ENCODE measurements at places on chromosomes 13 and 19.
A peak's percentile ranks its signal among the peaks of the same experiment; 100 is the strongest.

- DNase-seq, result no peak
Measured at GRCh38 chr13:43493496-43494000, 293.2 kb downstream of the ENOX1 start.

DNA sequence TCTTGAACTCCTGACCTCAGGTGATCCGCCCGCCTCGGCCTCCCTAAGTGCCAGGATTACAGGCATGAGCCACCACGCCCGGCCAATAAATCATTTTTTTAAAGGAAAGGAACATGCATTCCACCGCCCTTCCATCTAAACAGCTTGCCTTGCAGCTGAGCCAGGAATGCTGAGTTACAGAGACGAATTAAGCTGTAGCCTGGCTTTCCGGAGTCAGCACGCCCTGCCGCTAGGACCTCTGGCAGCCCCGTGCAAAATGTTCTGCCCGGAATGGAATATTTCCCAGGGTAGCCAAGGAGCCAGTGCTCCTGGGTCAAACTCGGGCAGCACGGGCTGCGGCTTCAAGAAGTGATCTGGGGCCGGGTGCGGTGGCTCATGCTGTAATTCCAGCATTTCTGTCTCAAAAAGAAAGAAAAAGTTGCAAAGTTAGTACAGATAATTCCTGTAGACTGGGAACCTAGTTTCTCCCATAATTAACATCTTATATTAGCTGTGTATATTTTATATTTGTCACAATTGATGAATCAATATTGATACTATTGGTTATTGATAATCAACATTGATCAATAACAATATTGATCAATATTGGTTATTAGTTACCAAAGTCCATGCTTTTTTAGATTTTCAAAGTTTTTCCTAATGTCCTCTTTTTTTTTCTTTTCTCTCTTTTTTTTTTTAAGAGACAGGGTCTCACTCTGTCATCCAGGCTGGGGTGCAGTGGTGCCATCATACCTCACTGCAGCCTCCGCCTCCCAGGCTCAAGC lies 19.2 kb downstream of the ATCAY start:
- no peak for DNase-seq

DNA sequence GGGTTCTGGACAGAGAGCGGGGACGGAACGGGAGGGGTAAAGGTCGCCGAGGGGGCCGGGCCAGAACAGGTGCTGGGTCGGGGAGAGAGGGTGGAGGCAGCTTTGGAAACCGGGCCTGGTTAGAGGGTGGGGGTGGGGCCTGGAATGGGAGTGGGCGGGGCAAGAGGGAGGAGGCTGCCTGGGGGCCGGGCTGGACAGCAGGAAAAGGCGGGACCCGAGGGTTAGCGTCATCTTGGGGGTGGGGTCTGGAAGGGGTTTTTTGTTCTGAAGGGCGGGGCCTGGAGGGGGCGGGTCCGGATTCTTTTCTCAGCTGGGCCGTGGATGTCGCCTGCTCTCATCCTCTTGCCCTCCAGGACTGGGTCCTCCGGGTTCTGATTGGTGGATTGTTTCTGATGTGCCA lies 4.3 kb upstream of the ZNF813 start:
- no peak for DNase-seq

GRCh38 chr13:113729187-113730019 lies 29.6 kb upstream of the TMEM255B start:
- DNase-seq, result no peak

DNA sequence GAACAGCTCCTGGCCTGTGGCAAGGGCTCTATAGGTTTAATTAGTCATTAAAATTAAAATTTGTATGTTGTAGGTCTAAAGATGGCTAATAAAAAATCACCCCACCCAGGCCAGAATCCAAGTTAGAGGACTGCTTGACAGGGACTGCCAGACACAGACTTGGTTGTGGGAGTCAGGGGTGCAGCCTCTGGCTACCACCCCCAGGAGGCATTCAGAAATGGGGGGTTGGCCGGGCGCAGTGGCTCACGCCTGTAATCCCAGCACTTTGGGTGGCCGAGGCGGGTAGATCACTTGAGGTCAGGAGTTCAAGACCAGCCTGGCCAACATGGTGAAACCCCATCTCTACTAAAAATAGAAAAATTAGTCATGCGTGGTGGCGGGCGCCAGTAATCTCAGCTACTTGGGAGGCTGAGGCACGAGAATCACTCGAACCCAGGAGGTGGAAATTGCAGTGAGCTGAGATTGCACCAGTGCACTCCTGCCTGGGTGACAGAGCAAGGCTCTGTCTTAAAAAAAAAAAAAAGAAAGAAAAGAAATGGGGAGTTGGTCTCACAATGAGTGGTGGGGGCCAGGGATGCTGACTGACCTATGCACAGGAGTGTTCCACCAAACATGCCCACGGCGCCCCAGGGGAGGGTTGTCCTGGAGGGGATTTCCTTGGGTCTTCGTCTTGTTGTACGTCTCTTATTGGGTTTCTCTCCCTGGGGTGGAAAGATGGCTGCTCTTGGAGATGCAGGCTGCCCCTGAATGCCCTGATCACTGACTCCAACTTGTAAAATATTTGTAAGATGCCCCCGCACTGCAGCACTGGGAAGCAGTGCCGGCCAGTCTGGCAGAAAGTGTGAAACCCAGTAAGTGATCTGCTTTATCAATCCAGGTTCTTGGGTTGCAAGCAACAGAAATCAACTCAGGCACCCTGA lies 68.8 kb downstream of the SIPA1L3 start:
- no peak for DNase-seq

- no peak for DNase-seq
Measured at GRCh38 chr13:45396533-45397095, 21.6 kb downstream of the SLC25A30 start.

DNA sequence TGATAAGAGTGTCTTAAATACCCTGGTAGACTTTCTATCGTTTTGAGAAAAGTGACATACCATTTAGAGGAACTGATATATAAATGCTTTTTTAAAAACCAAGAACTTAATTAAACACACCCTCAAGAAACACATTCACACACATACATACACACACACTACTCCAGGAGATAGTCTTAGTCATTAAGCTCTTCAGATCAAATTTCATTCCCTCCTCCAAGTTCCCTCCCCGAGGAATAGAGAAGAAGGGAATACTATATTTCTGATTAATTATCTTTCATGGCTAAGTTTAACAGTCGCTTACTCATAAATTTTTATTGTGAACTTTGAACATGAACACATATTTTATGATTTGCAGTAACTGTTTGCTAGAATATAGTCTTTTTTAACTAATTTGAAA lies 1109.5 kb downstream of the SLITRK1 start:
- no peak for DNase-seq

DNA sequence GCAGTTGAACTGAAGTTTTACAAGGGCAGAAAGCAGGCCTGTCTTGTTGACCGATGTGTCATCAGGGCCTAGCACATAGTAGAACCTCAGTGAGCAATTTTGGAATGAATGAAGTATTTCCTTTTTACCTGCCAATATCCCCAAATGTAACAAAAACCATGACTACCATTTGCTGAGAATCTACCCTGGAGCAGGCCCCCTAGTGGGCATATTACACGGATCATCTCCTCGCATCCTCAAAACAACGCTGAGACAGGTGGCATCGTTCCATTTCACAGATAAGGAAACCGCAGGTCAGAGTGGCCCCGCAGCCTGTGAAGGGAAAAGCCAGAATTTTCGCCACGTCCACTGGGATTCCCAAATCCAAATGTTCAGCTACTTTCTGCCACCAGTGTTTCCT lies 77.9 kb downstream of the CACNA1A start:
- DNase-seq, result no peak

- DNase-seq, result no peak
Measured at GRCh38 chr19:31264041-31264778, 85.0 kb downstream of the TSHZ3 start.

- DNase-seq, result no peak
Measured at GRCh38 chr19:35351411-35352176, 3.9 kb downstream of the FFAR1 start.

DNA sequence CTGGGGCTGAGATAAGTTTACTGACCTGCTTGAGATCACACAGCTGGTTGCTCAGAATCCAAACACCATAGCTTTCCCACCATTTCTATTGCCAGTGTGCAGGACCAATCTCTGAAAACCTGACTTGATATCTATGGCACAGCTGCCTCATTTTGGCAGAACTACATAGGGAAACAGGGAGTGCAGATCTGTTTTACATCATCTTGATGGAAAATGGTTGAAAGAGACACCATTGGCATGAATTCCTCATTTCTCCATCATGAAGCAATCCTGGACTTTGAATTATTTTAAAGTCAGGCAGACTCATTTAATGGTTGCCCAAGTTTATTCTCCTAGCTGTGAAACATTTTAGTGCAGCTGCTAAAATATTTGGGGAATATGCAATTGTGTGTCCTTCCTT lies 1628.2 kb upstream of the SLC10A2 start:
- no peak for DNase-seq

- peak; percentile 34 for DNase-seq
Measured at GRCh38 chr13:50033725-50034124, 18.5 kb downstream of the KCNRG start.

DNA sequence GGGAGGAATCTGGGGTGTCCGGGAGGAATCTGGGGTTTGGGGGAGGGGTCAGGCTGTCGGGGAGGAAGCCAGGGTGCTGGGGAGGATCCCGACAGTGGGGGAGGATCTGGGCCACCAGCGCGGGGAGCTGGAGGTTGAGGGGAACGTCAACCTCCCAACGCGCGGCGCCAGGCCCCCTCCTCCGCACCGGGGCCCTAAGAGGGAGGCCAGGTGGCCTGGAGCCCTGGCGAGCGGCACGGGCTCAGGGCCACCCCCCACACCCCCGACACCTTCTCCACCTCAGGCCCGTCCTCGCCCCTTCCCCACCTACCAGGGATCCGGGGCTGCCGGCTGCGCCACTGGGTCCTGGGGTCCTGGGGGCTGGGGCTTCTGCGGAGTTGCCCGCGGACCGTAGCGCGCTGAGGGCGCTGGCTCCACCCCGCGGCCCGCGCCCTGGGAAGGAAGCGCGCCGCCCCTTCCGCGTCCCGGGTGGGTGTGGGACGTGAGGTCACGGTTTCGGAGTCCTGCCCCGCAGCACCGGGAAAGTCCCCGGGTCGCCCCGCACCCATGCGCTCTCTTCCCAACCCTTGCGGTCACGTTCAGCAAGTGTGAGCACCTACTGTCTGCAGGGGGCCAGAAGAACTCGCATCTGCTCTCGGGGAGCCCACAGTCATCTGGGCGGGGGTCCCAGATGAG lies at the start of gene TICAM1:
Gene TICAM1 (minus strand): TSS at position 409 of the 675 bp plus-strand sequence. CDS start 13,335 bp downstream, outside the sequence.
- no peak for DNase-seq

- DNase-seq, result no peak
Measured at GRCh38 chr13:110838116-110838515, 76.8 kb downstream of the ANKRD10 start.

DNA sequence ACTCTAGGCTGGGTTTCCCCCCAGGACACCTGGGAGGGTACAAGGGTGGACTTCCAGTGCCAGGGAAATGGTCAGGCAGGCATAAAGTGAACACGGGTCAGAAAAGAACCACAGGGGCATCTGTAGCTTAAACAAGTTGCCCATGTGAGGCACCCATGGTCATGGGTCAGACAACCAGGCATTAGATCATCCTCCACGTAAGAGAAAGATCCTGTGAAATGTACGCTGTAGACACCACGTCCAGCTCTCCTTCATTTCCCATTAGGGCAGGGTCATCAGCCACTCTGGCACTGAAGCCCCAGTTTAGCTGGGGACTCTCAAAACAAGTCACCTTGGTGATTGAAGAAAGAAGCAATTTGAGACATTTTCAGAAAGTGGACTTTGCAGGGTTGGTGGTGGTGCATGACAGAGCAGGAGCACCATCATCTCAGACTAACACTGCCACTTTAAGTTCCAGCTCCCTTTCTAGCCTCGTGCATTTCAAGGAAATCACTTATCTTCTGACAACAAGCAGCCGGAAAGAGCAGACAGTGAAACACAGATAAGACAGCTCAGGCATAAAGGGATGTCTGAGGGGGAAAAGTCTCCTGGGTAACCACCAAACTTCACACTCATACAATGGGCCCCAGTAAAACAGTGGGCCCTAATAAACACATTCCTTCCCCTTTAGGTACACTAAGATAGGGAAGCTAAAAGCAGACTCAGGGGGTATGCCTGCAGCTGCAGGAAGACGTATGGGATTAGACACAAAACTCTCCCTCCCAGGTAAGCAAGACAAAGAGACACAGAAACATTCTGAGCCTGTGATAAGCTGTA lies 16.1 kb upstream of the SIGLEC6 start:
- no peak for DNase-seq

- no peak for DNase-seq
Measured at GRCh38 chr19:15290166-15290565, 42.2 kb downstream of the BRD4 start.

DNA sequence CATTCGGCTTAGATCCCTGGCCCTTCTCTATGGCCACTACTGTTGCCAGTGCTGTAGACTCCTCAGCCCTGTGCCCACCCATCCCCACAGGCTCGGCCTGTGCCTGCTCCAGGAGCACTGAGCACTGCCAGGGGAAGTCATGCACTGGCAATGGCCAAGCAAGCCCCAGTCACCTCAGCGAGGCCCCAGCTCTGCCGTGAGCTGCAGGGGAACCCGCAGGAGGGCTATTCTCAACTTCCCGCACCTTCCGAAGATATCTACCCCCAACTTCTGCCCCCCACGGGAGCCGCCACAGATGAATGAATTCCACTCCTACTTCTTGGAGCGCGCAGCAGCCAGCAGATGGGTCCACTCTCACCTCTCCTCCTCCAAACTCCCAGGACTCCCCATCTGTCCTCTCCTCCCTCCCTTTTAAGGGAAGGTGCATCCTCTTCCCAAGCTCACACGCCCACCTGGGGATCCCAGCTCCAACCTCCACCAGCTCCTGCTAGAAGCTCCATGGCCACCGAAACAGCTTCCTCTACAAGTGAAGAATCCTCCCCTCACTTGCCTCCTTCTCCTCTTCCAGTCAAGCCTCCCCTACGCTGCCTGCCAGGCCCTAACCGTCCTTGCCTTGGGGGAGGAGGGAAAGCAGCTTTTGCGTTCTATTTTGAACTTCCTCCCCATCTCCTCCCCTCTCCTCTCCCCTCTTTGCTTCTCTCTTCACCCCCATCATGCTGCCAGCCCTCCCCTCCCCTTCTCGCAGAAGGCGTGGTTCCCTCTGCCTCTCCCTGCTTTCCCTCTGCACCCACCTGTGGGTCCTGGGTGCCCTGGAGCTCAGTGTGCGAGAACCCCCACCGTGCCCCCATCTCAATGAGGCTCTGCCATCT lies 52.2 kb downstream of the PEPD start:
- no peak for DNase-seq
